Common myeloid progenitor, CD34-positive (primary cell): ENCODE measurements at places on chromosomes 5 and 9.

- DNase-seq = no peak
Measured at GRCh38 chr9:128125580-128126354, 1.8 kb downstream of the PTGES2 start.

DNA sequence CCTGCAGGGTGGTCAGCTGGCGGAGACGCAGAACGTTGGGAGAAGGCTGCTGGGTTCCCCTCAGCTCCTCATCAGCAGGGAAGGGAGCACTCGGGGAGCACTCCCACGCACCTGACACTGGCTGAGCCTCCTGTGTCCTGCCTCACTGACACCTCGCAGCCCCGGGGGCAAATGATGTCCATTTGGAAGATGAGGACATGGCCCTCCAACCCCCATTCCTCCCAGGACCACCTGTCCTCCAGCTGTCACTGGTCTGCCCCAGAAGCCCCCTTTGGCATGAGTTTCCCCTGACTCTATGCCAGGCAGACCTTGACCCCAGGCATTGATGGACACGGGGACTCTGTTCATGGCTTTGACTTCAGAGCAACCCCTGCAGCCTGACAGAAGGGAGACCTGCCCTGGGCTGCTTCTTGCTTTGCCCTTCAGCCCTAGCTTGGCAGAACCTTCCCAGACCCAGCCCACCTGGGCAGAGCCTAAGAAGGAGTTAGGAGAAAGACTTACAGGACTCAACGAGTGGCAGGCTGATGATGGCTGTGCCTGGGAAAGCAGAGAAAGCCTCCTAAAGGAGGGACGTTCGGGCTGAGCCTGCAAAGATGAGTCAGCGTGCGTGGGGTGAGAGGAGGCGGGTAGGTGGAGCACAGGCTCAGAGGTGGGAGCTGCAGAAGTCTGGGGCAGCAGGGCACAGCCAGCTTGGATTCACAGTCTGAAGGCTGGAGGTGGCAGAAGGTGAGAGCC, 90.6 kb downstream of the LMX1B start:
- peak; percentile 65 for DNase-seq

- DNase-seq = no peak
Measured at GRCh38 chr9:34536685-34537084, 13.9 kb upstream of the ENHO start.

DNA sequence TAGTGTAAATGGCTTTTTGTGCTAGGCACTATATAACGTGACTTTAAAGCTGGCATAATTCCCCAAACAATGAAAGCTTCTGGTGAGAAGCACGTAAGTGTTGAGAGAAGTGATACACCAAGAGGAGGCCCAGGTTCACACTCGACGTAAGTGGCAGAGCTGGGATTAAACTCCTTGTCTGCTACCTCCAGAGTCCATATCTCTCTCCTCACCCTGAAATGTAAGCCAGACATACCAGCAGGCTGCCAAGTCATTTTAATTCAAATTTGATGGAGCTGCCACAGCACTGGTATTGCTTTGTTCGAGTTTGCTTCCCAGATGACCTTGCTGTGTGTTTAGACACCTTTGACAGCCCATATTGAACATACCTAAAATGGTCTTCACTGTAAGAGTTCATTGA, 319.7 kb downstream of the GLIS3 start:
- DNase-seq = no peak

- no peak for DNase-seq
Measured at GRCh38 chr5:158820891-158821290, 278.8 kb downstream of the EBF1 start.

DNA sequence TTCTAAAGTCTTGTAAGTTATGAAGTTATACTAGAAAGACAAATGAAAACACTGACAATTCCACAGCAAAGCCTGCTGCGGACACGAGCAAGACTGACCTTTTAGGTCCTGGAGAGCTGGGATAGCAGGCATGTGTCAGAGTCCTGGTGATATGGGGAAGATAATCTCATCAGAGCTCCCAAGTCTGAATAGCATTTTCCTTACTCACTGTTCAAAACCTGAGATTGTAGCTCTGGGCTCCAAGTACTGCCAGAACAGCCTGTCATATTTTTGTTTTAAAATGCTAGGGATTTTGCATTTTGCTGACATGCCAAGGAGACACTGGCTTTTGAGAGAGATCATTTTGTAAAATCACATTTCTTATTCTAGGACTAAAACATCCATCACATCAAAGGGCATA, 90.1 kb downstream of the DRD1 start:
- no peak for DNase-seq

DNA sequence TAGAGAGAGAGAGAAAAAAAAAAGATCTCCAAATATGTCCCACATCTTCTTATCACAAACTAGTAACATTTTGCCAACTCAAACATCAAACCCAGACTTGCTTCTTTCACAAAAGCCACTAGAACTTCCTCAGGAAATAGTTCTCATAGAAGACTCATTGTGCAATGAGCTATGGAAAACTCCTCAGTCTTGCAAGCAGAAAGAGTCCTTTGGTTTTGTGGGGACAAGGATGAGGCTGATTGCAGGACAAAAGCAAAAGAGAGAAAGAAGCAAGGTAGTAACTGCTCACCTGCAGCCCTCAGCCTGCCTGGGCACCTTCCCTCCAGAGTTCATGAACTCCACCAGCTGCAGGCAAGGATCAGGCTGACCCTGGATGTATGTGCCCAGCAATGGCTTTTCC, 399.0 kb downstream of the IRX1 start:
- no peak for DNase-seq

GRCh38 chr5:180360078-180360957, 7.2 kb upstream of the GFPT2 start:
- DNase-seq = no peak

GRCh38 chr5:170287532-170287931, 10.0 kb downstream of the LCP2 start:
- DNase-seq = no peak

DNA sequence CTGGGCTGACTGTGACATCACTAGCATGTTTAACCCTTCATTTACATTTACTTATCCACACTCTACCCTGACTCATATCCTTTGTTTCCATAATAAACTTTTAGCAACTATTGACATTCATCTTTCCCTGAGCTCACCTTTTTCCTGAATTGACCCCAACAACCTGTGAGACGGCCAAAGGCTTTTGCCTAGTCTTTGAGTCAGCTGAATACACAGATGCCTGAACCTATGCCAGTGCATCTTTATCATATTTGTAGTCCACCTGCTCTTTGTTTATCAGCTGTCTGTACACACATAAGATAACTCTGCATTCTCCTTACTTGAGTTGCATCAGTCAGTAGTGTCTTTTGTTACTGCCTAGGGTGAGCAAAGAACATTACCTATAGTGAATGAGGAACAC, 128.5 kb upstream of the HMHB1 start:
- no peak for DNase-seq

GRCh38 chr5:126053630-126054029, 369.6 kb upstream of the GRAMD2B start:
- DNase-seq = no peak

- DNase-seq = no peak
Measured at GRCh38 chr9:137217276-137218211, 4.5 kb downstream of the RNF208 start.

GRCh38 chr9:134049236-134049635, 18.6 kb downstream of the BRD3 start:
- no peak for DNase-seq

DNA sequence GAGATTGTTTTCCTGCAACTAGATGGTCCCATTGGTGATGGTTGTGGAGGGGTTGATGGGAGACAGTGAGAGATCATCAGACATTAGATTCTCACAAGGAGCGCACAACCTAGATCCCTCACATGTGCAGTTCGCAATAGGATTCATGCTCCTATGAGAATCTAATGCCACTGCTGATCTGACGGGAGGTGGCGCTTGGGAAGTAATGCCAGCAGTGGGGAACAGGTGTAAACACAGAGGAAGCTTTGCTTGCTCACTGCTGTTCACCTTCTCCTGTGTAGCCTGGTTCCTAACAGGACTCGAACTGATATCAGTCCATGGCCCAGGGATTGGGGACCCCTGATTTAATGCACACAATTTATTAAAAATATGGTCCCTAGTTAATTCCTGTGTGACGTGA, 18.8 kb downstream of the SNCAIP start:
- DNase-seq = no peak

GRCh38 chr9:98807814-98808195, 335 bp downstream of the GALNT12 start:
- DNase-seq = peak; percentile 73

GRCh38 chr5:117376748-117377147, 802.1 kb upstream of the SEMA6A start:
- DNase-seq = no peak

GRCh38 chr9:126591083-126591482, 22.6 kb upstream of the LMX1B start:
- no peak for DNase-seq

- DNase-seq = no peak
Measured at GRCh38 chr5:4924577-4924976, 215.6 kb upstream of the ADAMTS16 start.

DNA sequence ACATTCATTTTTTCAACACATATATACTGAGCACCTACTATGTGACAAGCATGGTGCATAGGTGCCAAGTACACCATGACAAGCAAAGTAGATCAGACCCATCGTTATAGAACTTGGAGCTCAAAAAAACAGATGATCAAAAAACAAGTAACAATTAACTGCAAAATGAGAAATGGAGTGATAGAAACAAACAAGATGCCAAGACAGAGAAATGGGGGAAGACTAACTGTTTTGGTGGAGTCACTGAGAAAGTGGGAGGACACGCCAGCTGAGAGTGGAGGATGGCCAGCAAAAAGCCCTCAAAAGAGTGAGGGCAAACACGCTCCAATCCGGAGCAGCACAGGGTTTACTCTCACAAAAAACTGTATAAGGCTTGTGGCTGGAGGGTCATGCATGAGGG, 50.6 kb downstream of the TTC39B start:
- no peak for DNase-seq

DNA sequence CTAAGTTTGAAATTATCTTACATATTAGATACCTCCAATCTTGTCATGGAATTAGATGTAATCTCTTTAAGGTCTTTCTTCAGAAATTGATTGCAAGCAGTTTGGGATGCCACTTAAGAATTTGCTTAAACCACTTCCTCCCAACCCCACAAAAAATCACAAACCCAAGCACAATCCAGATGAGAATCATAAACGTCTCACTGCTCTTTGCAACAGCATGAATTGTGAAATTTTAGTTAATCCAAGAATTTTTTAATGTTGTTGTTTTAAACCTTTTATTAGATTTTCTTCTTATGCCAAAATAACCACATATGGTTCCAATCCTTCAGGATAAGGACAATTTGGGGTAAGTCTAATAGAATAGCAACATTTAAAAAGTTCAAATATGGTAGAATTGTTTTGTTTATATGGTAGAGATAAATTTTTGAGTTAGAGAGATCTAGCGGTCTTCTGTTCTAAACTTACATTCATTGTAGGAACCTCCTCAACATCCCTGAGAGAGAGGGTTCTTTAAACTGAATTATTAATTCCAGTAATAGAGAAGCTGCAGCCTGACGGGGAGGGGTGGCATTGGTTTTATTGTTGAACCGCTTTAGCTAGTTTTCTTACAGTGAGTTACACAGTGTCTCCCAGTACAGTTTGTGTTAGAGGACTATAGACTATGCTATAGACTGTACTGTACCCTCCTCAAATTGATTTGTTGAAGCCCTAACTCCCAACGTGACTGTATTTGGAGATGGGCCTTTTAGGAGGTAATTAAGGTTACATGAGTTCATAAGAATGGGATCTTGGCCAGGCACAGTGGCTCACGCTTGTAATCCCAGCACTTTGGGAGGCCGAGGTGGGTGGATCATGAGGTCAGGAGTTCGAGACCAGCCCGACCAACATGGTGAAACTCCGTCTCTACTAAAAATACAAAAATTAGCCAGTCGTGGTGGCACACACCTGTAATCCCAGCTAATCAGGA, 24.8 kb upstream of the IL6ST start:
- DNase-seq = no peak

DNA sequence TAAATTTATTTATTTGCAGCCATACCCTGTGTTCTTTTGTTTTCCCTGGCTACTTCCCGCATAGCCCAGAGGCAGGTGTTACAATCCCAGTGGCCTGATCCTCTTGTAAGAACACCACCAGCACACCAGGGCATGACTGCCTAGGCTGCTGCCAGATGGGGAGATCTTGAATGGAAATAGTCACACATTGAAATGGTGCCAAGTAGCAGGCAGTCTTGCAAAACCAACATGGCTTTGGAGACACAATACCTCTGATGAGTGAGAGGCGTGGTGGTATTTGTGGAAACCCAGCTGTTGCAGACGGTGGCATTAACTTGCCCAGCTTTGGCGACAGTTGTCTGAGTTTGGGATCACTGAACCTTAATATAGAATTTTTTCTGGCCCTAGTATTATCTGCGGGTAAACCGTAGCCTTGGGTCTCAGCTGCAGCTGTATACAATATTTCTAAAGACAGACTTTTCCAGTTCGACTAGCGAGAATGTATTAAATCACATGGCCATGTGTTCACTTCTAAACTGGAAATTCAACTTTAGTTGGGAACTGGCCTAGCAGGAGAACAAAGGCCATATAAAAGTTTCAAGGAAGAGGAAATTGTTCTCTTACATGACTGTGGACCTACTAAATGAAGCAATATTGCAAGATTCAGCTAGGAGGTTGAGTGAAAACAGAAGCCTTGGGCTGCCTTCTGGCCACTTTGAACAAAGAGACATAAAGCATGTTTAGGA, 277.0 kb downstream of the SMARCA2 start:
- no peak for DNase-seq

GRCh38 chr9:82599336-82599949, 463.5 kb downstream of the RASEF start:
- DNase-seq = no peak

GRCh38 chr9:87884578-87885459, 2.1 kb downstream of the SPATA31E1 start:
- DNase-seq = no peak

GRCh38 chr5:126070481-126070880, 352.7 kb upstream of the GRAMD2B start:
- DNase-seq = no peak

- no peak for DNase-seq
Measured at GRCh38 chr5:168324859-168325630, 33.6 kb downstream of the WWC1 start.

GRCh38 chr5:141560151-141560550, 58.6 kb downstream of the DIAPH1 start:
- no peak for DNase-seq

GRCh38 chr9:22037954-22038690, 29.0 kb upstream of the CDKN2B start:
- peak; percentile 31 for DNase-seq

DNA sequence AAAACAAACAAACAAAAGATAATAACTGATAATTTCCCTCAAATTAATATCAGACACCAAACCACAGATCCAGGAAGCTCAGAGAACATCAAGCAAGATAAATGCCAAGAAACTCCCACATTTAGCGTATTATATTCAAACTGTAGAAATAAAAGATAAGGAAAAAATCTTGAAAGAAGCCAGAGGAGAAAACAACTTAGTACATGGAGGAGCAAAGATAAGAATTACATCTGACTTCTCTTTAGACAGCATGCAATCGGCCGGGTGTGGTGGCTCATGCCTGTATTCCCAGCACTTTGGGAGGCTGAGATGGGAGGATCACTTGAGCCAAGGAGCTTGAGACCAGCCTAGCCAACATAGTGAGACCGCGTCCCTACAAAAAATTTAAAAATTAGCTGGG, 17.2 kb upstream of the MLANA start:
- DNase-seq = no peak

GRCh38 chr5:22780756-22781155, 72.4 kb downstream of the CDH12 start:
- no peak for DNase-seq
